ENCODE measurements at places on chromosomes 13 and 19.

GRCh38 chr19:16366433-16367260 is 42.0 kb downstream of the KLF2 start:
- DNase-seq, result no peak

GRCh38 chr13:89950225-89950624 is 1397.3 kb upstream of the MIR17HG start:
- DNase-seq, result no peak

DNA sequence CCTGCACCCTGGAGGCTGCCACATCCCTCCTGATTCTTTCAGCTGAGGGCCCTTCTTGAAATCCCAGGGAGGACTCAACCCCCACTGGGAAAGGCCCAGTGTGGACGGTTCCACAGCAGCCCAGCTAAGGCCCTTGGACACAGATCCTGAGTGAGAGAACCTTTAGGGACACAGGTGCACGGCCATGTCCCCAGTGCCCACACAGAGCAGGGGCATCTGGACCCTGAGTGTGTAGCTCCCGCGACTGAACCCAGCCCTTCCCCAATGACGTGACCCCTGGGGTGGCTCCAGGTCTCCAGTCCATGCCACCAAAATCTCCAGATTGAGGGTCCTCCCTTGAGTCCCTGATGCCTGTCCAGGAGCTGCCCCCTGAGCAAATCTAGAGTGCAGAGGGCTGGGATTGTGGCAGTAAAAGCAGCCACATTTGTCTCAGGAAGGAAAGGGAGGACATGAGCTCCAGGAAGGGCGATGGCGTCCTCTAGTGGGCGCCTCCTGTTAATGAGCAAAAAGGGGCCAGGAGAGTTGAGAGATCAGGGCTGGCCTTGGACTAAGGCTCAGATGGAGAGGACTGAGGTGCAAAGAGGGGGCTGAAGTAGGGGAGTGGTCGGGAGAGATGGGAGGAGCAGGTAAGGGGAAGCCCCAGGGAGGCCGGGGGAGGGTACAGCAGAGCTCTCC is 6.9 kb upstream of the CEACAM5 start:
- DNase-seq, result no peak

GRCh38 chr19:1250437-1251260 is 2.3 kb downstream of the MIDN start:
- no peak for DNase-seq

GRCh38 chr19:41564515-41565378 is 11.2 kb upstream of the CEACAM21 start:
- no peak for DNase-seq

- no peak for DNase-seq
These were observed 224.7 kb downstream of the ZIC5 start for GRCh38 chr13:99746637-99747402.

DNA sequence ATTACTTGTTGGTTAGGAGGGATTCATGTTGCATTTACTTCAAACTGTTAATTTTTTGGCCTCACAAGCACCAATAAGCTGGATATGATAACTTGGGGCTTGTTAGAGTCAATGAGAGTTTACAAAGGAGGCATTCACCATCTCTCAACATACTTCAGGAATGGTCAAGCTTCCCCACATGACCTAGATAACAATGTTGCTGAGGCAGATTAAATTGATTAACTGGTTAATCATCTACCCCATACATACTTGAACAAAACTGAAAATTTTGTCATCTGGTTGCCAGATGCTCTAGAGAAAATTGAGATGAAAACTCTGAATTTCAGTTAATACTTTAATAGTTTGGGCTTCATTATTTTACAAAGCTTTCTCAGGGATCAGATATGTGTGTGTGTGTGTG is 43.0 kb upstream of the UBL3 start:
- no peak for DNase-seq

- no peak for DNase-seq
These were observed at the start of gene DPF1 for GRCh38 chr19:38224014-38224862. Gene DPF1 (minus strand): TSS chr19:38224222. CDS start chr19:38224142, 80 bp downstream.

DNA sequence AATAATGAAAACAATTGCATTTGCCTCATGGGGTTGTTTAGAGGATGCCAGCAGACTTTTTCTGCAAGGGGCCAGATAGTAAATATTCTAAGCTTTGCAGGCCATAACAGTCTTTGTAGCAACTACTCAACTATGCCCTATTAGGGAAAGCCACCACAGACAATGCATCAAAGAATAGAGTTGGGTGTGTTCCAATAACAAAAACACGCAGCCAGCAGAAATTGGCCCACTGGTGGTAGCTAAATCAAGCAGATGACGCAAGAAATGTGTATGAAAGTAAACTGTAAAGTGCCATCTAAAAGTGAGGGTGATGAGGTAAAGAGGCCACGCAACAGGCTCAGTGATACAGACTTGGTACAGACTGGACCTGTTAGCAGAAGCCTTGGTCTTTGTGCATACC is 75.2 kb upstream of the SIAH3 start:
- DNase-seq, result no peak

Measured in NCI-H2081 treated with DMSO at 0.1 percent for 48 hours (cell line).